ENCODE measurements at places on chromosomes 1 and 21.
A peak's percentile ranks its signal among the peaks of the same experiment; 100 is the strongest.

DNA sequence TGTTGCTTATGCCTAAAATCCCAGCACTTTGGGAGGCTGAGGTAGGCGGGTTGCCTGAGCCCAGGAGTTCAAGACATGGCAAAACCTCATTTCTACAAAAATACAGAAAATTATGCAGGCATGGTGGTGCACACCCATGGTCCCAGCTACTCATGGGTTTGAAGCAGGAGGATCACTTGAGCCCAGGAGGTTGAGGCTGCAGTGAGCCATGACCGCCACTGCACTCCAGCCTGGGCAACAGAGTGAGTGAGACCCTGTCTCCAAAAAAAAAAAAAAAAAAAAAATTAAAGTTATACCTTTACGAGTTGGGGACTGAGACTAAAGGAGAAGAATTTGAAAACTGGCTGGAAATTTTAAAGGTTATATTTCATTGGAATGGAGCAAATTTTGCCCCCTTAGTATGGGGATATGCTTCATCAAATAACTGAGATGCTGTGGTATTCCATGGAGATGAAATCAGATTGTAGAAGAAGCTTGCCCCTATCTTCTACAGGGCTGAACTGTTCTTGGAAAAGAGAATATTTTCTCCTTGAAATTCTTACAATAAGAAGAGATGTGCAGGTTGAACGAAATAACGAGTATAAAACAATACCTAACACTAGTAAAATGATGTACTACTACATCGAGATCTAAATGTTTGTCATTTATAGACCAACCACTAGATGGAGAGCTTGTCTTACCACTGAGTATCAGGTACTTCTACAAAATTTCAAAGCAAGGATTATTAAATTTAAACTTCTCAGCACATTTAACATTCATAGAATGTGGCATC lies 34.9 kb upstream of the SCYL3 start:
- no peak for DNase-seq

DNA sequence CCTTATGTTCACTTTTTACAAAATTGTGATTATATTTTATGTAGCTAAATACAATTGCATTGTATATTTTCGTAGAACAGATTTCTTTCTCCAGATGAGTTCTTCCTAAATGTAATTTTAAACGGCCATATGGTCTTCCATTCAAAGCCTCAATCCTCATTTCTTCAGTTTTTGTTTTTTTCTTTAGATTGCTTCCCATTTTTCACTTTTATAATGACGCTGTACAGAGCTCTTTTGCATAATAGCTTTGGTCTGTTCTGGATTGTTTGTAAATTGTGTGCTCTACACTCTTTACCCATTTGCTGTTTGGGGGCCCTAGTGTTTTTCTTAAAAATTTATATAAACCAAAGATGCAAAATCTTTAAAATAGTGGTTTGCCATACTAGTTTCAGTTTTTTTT lies 27.8 kb downstream of the AVPR1B start:
- DNase-seq: no peak

DNA sequence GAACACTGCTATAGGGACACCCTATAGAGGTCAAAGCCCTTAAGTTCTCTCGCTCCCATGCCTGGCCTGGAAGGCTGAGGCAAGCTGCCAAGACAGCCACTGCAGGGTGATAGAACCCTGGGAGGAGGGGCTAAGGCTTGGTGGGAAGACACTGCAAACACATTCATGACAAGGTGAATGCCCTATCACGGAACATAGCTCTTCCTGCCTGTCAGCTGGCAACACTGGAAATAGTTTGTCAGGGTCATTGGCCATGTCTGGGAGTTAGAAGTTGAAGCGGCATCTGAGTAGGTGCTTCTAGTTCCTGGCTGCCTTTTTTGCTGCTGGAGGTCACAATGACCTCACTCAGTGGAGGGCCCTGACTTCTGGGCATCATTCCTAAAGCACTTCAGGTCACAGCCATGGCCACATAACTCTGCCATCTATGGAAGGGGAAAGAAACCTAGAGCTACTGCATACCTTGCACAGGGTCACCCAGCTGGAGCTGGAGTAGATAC lies 4.2 kb downstream of the FABP3 start:
- DNase-seq: no peak

- no peak for DNase-seq
These were observed 141.3 kb downstream of the ASTN1 start for GRCh38 chr1:177023249-177023648.

- DNase-seq: no peak
These were observed 690.7 kb downstream of the NCAM2 start for GRCh38 chr21:21688889-21689288.

DNA sequence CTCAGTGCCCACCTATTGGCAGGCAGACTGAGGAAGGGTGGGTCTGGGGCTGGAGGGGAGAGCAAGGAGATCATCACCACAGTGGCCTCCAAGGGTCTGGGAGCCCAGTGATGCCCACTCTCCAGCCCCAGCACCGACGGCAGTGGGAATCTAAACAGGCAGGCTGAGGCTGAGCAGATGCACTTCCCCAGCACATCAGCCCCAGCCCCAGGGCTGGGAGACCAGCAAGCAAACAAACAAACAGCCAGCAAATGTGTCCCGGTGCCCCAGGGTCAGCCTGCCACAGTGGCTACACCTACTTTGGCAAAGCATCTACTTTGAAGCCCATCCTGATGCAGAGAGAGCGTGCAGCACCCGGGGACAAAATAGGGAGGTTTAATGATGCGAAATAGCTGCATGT lies 216.3 kb upstream of the ZC3H12A start:
- no peak for DNase-seq

GRCh38 chr1:201468844-201469644 lies at the start of gene PHLDA3:
TSS of gene PHLDA3 (minus strand) at chr1:201469188. CDS start at chr1:201468786, 402 bp downstream.
- DNase-seq: no peak

DNA sequence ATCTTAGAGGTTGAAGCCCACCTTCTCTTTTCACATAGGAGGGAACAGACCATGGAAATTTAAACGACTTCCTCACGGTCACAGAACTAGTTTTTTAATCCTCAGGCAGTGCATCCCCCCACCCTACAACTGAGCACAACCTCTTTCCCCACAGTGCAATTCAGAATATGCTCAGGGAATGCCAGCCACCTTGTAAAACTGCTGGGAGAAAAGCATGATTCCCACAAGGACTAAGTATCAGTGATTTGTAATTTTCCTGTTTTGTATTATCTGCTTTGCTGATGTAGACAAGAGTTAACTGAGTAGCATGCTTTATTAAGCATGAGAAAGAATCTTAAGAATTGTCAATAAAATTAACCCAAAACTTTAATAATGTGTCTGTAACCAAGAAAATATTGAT lies 23.8 kb downstream of the TMEM50A start:
- no peak for DNase-seq

DNA sequence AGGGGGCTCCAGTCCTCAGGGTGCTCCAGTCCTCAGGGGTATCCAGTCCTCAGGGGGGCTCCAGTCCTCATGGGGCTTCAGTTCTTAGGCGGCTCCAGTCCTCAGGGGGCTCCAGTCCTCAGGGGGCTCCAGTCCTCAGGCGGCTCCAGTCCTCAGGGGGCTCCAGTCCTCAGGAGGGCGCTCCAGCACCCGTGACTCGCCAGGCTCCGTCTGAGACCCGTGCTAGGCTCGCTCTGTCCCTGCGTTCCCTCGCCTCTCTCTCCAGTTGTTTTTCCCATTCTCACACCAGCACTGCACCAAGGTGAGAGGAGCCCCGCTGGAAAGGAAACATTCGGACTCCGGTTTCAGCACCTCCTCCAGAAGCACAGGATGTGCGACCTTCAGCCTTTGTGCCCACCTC lies 9.4 kb upstream of the OR2M2 start:
- DNase-seq: no peak

DNA sequence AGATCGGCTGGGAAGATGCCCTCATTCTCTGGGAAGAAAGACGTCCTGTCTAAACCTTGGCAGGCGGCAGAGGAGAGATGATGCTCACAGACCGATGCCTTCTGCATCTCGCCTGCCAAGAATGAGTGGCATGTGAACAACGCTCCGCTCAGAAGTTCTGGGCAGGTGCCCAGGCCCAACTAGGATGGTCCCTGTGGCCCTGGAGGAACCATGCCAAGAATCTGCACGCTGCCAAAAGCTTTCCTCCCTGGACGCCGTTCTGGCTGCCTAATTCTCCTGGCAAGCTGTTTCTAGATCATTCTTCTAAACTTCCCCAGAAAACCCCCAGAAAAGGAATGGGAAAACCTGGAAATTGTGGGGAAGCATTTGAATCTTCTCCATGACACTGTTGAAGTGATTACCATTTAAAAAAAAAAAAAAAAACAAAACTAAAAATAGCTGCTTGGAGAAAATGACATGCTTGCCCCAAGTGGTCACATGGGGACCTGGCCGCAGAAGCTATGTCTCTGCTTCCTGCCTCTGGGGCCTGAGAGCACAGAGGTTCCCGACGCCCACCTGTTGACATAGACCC lies 440.9 kb downstream of the PRDM2 start:
- no peak for DNase-seq

- no peak for DNase-seq
These were observed 234.6 kb upstream of the IRF2BP2 start for GRCh38 chr1:234844479-234845031.

DNA sequence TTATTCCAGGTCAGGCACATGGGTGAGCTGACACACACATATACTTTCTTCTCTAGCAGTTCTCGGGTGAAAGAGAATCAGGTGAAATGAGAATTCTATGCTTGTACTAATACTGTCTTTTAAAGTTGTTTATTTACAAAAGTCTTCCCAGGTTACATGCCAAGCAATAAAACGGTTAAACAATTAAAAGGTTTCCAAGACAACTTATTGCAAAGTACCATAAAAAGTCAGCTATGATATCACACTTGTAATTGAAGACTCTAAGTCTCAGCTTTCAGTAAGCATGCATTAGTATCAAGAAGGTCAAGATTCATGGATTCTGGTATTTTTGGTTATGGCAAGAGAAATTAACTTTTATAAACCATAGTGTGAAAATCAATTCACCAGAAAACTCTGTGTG lies 171.4 kb downstream of the PDE4B start:
- no peak for DNase-seq

DNA sequence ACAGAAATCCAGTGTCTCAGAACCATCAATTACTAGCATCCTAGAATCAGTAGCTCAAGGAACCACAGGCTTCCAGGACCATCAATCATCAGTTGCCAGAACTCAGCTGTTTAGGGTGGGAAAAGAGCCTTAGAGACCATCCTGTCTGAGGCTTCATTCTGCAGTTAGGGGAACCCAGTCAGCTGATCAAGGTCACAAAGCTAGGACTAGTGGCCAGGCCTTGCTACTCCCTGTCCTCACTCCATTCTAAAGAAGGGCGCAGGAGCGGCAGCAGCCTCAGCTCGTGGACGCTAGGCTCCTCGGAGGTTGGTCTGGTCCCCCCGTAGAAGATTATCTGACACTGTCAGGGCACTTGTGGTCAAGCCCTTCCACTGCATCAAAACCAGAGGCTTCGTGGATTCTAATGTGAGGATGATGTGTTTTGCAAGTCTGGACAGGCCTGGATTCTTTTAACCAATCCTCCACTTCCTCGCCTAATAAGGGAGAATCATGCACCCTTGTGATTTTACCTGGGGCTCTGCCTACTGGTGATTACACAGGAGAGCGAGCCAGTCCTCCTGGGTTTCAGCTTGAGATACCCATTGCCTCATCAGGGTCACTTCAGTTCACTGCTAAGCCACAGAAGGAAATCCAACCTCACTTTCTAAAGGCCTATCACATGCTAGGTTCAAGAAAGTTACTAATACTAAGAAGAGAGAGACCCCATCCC lies 41.7 kb upstream of the IFFO2 start:
- no peak for DNase-seq

DNA sequence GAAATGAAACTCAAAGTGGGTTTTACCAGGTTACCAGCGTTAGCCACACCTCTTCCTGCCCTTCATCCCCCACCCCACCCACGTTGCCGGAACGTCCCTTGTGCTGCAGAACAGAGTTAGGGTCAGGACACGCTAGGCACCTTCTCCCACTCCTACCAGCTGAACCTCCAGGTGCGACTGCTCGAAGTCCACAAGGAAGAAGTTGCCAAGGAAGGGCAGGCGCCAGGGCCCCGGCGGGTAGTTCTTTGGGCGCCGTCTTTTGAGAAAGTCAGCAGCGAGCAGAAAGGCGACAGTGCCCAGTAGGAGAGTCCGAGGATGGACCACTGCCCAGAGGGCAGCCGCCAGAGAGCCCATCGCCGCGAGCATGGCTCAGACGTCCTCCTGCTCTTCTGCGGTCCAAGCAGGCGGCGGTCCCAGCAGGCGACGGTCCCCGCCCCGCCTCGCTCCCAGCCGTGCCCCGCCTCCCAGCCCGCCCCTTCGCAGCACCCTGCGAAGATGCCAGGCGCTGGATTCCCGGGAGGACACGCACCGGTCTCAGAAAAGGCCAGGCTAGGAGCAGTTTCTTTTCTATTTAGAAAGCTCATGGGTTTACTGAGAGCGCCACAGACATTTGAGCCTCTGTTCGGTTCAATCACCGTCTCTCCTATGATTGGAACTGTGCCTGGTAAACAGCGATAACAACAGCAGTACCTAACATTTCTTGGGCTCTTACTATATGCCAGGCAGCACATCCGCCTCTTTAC lies at the start of gene CYP2J2:
Gene CYP2J2 (minus strand): TSS at position 393 of the 743 bp plus-strand sequence. CDS start 27 bp downstream, at position 366.
- peak; percentile 33 for DNase-seq

GRCh38 chr1:203537806-203538464 lies 44.0 kb downstream of the OPTC start:
- DNase-seq: no peak

DNA sequence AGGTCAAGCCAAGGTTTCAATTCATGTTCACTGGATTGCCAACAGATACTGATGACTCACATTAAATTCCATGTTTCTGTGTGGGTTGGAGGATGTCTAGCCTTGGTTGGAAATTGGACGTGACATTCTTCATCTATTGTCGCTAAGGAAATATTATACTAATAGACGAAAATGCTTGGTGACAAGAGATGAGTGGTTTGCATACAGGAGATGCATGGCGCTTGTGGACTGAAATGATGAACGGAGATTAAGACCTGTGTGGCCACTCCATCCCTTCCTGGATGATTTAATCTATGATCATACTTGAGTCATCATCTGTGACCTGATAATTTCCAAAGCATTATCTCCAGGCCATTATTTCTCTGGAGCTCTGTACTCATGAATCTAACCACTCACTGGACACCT lies 97.0 kb upstream of the CD34 start:
- DNase-seq: no peak

GRCh38 chr21:42674351-42674940 lies 21.0 kb downstream of the PDE9A start:
- no peak for DNase-seq

DNA sequence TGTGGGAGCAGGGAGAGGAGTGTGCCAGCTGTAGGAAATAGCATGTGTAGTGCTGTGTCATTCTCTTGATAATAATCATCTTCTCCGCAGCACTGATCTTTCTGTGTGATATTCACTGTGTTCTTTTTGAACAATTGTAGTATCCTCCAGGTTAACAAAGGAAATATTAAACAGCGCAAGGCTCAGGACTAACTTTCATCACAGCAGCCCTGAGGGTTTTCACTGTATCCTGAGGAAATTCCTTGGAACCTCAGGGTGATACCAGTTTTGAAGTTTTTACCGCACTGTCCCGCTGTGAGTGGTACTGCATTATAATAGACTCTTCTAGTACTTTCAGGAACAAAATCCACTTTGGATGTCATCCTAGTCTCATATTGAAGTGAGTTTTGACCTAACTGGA lies 228.4 kb upstream of the COA6 start:
- no peak for DNase-seq

GRCh38 chr1:232186931-232187330 lies 443.0 kb downstream of the SIPA1L2 start:
- DNase-seq: no peak

GRCh38 chr1:98468111-98468717 lies 193.3 kb upstream of the SNX7 start:
- no peak for DNase-seq

- DNase-seq: no peak
These were observed 23.3 kb upstream of the C1orf105 start for GRCh38 chr1:172397221-172397620.

GRCh38 chr1:39395357-39395831 lies 96.0 kb upstream of the BMP8A start:
- no peak for DNase-seq
